ENCODE measurements at places on chromosomes 16 and 17.

- DNase-seq = no peak
These were observed 15.0 kb downstream of the C17orf100 start for GRCh38 chr17:6666557-6666956.

DNA sequence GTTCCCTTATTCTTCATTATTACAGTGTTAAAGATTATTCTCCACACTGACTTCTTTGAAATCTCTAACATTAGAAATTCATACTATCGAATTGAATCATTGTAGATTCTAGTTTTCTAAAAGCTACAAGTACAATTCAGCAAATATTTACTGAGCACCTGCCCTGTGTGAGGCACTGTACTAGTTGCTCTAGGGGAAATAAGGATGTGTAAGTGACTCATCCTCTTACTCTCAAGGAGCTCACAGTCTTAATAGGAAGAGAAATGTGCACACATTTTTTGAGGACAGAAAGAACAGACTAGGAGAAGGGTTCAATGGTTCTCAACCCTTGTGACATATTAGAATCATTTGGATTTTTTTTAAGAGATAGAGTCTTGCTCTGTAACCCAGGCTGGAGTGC, 7.7 kb upstream of the SLFN12L start:
- no peak for DNase-seq

- peak; percentile 82 for DNase-seq
These were observed 14.0 kb downstream of the RNF43 start for GRCh38 chr17:58403311-58403710.

DNA sequence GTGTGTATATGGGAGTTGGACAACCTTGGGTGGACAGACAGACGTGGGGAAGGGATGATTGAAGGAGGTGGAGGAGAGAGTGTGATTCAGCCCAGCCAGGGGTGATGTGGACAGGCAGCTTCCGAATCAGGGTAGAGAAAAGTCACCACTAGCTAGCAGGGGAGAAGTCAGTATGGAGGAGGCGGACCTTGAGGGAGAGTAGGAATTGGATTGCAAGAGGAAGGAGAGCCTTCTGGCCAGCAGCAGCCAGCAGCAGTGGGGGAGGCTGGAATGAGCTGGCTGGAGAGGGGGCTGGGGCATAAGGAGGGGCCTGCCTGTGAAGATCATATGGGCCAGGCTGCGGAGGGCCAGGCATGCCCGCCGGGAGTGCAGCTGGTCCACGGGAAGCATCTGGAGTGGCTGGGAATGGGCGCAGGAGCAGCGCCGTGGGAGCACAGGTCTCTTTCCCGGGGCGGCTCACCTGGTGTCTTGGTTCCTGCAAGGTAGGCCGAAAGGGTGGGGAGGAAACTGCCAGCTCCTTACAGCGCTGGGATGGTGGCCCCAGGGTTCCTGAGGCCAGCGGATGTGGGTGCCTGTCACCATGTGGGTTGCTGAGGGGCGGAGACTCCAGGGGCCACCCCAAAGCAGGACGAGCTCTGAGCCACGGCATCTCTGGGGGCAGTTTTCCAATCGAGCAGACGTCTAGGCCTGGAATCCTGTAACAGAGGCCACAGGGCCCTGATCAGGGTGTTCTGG, 235.3 kb downstream of the SEC14L1 start:
- no peak for DNase-seq

DNA sequence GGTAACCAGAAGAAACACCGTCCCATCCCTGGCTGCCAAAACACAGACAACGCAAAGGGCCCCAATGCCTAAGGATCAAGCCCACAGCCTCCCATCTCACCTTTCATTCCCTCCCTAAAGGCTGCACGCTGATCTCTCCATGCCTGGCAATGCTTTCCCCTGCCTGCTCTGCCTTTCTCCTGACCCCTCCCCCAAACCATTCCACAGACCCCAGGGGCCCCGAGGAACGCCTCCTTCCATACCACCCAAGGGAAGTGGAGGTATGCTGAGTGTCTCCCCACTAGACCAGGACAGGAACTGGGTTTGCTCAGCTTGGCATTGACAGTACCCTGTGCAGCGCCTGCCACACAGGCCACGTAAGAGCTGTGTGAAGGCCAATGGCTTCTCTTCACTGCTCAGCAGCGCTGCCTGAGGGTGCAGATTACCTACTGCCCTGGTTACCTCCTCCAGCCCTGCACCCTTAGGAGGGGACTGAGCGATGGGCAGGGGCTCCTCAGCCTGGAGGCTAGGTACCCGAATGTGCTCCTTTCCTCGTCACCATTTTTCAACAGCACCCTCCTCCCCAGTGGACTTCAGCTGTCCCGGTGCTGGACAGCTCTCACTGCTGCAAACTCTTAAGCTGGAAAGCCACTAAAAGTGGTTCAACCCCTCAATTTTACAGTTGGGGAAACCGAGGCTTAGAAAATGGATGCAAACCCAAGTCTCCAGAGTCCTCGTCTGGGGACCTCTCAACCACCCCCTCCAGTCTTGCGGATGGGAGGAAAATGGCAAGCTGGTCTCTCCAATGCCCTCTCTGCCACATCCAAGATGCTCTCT, 45.0 kb downstream of the SRCIN1 start:
- no peak for DNase-seq

DNA sequence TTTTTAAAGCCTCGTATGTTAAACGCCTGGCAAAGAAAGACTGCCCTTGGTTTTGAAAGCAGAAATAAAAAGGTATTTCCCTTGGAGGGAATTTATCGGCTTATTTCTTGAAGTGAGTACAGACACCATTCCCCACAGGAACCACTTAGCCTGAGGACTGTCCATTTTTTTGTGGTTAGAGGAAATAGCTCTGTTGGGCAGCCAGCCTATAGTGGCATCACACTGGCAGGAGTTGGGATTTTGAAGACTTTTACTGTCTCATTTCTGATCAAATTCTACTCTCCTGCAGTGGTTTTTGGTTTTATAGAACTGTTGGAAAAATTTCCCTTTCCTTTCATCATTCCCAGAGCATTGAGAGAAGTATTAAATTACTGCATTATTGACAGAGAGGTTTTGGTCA, 34.1 kb upstream of the CDC6 start:
- no peak for DNase-seq

GRCh38 chr17:33328129-33328528, 35.0 kb upstream of the ASIC2 start:
- peak; percentile 9 for DNase-seq

GRCh38 chr17:43042025-43042628, 17.1 kb downstream of the RND2 start:
- no peak for DNase-seq

- DNase-seq = no peak
These were observed 26.5 kb downstream of the BCAS3 start for GRCh38 chr17:60704170-60704569.

DNA sequence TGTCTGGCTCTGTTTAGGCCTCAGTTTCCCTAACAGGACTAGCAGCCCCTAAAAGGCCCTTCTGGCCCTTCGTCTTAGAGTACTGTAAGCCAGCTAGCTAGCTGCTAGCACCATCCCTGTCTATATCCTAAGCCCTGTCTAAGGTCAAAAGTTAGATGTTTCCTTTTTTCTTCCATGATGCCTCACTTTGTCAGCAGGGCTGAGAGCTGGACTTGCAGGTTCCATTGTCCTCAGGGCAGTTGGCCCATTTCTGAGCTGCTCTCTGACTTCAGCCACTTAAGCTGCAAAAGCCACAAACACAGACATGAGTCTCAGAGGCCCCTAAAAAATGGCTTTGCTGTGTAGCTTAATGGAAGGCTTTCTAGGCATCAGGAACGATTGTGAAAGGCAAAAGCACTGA, 187.7 kb downstream of the CBLN1 start:
- DNase-seq = no peak

DNA sequence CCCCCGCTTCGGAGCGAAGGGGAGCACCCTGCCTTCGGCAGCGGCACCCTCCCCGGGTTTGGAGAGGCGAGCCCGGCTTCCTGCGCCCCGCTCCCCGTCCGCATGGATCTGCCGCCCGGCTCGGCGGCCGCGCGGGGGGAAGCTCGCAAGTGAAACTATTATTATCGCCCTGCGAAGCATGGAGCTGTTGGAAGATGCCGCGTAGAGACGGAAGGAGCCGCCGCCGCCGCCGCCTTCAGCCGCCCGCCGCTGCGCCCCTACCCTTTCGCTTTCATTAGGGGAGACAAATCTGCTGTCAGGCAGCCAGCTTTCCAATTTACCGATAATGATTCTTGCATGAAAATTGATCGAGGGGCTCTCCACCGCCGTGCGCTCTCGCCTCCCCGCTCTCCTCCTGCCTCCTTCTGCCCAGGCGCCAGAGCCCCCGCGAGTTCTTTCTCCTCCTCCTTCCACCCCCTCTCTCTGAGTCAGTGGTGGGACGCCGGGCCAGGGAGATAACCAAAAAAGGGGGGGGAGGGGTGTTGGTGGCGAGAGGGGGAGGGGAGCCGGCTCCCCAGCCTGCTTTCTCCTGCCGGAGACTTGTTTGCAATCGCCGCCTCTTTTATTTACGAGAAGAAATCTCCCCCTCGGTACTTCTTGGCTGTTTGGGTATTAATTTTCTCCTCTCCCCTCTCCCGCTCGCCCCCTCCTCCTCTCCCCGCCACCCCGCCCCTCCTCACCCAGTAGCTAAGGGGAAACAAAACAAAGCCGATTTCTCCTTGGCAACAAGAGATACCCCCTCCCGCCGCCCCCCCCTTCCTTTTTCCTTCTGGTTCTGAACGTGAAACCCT, 58.0 kb upstream of the GSE1 start:
- DNase-seq = peak; percentile 84

GRCh38 chr16:81237282-81237681, 1.2 kb upstream of the BCO1 start:
- no peak for DNase-seq

DNA sequence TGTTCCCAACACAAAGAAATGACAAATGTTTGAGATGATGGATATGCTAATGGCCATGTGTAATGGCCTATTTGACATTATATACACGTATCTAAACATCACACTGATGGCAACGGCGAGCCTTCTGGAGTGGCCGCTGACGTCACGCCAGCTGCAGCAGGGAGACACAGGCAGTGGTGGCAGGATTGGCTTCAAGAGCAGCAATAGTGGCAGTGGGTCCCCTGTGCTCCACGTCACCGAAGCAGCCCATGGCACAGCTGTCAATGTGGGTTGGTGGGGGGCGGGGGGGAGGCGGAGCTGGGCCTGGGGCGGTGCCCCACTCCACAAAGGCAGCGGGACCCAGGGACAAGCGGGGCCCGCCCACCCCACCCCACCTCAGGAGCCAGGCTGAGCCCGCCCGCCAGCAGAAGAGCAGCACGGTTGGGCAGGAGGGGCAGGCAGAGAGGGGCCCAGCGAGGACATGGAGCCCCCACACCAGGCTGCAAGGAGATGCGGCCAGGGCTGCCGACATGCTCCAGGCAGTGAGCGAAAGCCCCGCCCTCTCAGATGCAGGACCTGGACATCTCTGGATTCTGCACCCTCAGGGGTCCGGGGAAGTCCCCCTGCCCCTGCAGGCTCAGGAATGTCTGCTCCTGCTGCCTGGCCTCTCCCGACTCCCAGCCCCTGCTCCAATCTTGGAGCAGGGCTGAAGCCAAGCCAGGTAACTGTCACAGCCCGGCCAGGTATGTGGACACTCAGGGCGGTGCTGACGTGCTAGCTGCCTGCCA, 64.6 kb downstream of the USP32 start:
- no peak for DNase-seq

DNA sequence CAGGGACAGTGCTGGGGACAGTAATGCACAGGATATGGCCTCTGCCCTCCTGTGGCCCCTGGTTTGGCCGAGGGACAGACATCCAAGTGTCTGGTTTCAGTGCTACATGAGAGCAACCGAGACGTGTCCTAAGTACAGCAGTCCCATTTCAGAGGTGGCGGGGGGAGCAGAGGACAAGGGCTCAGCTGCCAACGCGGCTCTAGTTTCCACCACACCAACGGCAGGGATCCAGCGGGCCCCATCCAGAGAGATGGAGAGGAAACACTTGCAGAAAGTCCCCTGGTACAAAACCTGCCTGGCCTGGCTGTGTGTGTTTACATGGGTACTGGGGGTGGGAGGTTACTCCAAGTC, 125.8 kb upstream of the SMURF2 start:
- DNase-seq = no peak

- DNase-seq = no peak
These were observed 135.0 kb upstream of the FOXF1 start for GRCh38 chr16:86375364-86375763.

- no peak for DNase-seq
These were observed 113.4 kb upstream of the FOXF1 start for GRCh38 chr16:86396901-86397311.

DNA sequence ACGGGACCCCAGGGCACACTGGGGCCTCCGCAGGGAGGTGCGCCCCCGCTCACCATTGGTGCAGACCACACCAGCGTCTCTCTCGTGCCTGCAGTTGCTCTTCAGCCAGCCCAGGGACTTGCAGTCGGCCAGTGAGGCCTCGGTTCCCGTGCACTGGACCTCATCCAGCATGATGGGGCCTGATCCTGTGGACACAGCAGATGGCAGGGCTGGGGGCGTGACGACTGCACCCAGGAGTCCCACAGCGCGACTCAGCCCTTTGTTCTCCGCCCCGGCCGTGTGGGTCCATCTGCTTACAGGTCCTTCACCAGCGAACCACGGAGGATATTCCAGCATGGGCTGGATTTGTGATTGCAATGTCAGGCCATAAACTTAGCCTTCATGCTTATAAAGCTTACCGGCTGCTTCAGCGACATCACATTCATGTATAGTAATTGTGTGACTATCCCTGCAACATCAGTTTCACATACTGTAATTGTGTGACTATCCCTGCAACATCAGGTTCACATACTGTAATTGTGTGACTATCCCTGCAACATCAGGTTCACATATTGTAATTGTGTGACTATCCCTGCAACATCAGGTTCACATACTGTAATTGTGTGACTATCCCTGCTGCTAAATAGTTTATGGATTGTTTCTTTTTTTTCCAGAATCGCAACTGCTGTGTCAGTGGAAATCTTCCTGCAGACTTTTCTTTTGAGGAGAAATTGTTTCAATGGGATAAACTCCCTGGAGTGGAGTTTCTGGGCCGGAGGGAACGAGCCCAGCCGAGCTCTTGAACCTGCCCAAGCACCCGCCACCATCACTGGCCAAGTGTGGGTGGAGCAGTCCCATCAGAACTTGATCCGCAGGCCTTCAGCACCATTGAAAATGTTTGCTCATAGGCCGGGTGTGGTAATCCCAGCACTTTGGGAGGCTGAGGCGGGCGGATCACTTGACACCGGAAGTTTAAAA, 4.8 kb downstream of the LGALS3BP start:
- peak; percentile 65 for DNase-seq

DNA sequence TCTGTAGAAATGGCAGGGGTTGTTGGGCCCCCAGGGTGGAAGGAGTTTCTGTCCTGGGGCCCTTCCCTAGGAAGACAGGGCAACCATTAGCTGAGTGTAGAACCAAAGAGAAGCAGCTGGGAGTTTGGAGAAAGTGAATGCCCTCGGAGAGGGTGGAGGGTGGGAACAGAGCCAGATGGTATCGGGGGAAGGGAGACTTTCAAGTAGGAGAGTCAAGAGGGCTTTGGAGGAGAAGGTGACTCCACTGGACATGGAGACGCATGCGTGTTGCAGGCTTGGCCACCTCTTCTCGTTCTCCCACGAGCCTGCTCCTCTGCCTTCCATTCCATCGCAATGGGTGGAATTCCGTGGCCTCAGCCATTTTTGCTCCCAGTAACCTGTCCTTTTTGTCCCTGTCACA, 19.4 kb downstream of the SLC47A1 start:
- no peak for DNase-seq

- DNase-seq = no peak
These were observed 82.3 kb downstream of the SSH2 start for GRCh38 chr17:29847527-29848400.

GRCh38 chr17:51500454-51500853, 240.1 kb downstream of the UTP18 start:
- no peak for DNase-seq
